ENCODE measurements at places on chromosomes 1 and 21. TPM values are rescaled to one million over a fixed set of nuclear protein-coding genes. Genes with fewer than 3 reads are reported as not detected.

GRCh38 chr1:79052829-79053449 lies 46.4 kb upstream of the ADGRL4 start:
- peak; percentile 23 for DNase-seq

- DNase-seq: no peak
Observed at GRCh38 chr1:19987719-19988118, 8.3 kb upstream of the PLA2G2A start.

- no peak for DNase-seq
Observed at GRCh38 chr21:31258073-31258472, 86.0 kb downstream of the TIAM1 start.

DNA sequence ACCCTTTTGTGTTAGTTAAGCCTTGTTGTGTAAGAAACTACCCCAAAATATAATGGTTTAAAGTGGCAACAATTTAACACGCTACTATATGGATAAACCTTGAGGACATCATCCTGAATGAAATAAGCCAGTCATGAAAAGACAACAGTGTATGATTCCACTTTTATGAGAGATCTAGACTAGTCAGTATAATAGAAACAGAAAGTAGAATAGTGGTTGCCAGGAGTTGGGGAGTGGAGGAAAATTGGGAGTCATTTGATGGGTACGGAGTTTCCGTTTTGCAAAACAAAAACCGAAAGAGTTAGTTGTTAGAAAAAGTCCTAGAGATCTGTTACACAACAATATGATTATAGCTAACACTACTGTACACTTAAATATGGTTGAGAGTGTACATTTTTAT lies 16.0 kb upstream of the CHIA start:
- no peak for DNase-seq

GRCh38 chr21:36478207-36478701 lies 1.7 kb downstream of the CLDN14 start:
- peak; percentile 97 for DNase-seq

DNA sequence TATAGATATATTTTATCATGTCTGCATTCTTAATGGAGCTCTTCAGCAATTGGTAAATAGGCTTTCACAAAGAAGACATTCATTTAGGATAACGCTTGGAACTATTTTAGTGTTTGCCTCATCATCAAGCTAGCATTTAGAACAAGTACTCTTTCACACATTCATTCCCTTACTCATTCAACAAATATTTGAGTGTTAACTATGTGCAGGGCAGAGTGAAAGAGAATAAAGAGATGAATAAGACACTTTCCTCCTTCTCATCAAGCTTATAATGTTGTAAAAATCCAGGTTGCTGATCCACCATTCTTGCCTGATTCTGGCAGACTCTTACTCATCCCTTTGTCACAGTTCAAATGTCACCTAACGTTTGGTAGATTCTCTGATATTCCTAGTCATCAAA lies 386.3 kb upstream of the BEND5 start:
- peak; percentile 39 for DNase-seq

DNA sequence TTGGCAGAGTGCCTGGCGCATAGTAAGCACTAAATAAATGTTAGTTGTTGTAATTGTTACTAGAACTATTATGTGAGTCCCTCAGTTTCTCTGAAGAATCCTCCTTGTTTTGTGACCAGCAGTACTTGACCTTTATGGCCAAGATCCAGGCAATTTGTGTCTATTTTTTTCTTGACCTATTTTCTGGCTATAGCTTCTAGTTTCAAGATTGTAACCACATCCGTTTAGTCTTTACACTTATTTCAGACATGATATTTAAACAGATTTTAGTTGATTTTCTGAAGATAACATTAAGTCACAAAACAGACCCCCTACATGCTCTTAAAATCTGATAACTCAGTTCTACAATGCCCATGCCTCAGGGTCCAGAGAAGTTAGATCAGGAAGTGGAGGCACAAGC lies 50.3 kb downstream of the CDC7 start:
- DNase-seq: no peak

GRCh38 chr1:78840453-78841271 lies 165.9 kb downstream of the ADGRL4 start:
- DNase-seq: peak; percentile 63

- DNase-seq: no peak
Observed at GRCh38 chr1:187074445-187075048, 245.8 kb downstream of the PLA2G4A start.

DNA sequence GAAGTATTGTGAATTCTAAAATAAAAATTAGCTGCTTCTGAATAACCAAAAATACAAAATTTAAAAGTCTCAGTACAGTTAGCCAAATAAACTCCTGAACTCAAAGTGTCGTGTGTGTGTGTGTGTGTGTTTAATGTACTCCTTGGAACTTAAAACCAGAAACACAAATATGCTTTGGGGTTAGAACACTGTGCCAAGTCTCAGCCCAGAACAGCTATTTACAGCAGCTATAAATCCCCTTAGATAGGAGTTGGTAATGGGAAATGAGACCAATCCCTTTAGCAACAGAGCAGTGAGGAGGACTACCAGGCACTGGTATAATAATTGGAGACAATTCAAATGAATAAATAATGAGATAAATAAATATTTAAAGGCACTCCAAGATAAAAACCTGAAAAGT lies 83.1 kb downstream of the PATJ start:
- no peak for DNase-seq

DNA sequence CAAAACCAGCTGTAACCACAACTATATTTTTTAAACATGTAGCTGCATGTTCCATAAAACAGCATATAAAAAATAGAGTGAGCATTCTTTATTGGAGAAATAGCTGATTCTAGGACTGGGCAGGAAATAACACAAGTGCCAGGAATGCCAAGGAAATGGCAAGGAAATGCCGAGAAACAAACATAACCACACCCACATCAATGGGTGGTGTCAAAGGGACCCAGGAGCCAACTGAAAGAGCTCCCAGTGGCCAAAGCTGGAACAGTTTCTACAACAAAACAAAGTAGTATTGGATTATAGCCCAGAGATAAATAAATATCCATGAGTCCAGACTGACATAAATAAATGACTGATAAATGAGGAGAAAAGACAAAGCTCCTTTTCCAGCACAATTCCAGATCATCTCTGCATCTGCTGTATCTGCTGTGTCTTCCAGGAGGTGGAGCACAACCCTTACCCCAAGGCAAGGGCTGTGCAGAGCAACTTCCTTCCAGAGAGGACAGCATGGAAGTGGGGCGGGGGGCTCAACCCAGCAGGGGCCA lies 28.1 kb downstream of the ADARB1 start:
- DNase-seq: peak; percentile 94

DNA sequence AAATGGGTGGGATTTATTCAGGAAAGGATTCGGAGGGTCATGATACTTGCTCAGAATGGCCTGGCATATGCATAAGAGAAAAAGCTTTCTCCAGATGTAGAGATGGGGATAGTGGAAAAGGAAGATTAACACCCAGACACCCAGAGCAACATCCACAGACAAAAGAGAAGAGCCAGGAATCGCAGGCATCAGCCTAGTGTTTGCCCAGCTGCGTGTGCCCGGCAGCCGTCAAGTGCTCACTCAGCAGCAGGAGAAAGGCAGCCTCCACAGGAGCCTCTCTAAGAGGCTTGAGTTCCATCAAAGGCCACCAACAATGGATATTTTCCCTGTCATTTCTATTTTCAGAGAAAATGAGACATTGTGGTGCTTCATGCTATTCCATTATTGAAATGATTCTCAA lies 54.7 kb downstream of the NTPCR start:
- no peak for DNase-seq

- DNase-seq: no peak
Observed at GRCh38 chr1:51689075-51689440, 72.2 kb downstream of the OSBPL9 start.

DNA sequence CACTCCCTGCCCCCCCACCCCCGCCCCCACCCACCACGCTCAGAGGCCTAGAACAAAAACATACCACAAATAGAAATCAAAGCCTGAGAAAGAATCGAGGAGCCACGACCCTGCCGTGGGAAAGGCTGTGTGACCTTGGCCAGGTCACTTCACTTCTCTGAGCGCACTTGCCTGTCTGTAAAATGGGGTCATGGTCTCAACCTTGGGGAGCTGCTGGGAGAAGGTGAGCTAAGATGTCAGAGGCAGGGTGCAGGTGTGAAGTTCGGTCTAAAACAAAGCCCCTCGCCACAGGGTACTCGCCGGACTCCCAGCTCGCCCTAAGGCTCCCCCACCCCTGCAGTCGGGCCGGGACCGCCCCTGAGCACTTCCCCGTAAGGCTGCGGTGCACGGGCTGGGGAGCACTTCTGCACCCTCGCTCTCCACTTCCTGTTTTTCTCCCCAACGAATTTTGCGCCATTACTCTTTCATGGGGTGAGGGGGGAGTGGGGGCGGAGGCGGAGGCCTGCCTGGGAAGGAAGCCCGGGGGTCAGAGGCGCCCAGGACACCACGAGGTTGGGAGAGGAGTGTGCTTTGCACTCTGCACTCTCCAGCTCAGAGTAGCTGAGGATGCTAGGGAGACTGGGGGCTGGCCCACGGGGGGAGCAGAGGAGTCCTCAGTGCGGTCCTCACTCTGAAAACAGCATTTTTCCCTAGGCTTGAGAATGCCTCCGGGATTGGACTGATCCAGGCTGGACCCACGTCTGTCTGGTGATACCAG lies 21.9 kb upstream of the PIK3CD start:
- no peak for DNase-seq

DNA sequence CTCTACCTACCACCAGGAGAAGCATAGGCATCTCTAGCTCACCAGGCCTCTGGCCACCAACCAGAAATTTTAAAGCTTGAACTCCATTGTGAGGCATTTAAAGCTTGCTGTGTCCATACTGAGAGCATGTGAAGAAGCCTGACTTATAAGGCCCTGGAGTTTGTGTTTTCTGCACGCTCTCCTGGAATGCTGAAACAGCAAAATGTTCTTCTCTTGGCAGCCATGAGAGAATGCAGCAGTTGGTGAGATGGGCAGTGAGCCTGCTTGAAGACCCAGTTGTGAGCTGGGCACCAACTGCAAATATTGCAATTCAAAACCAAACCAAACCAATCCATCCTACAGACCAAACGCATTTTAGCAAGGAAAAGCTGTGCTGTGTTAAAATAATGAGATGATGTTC lies 170.0 kb upstream of the IVNS1ABP start:
- DNase-seq: no peak

DNA sequence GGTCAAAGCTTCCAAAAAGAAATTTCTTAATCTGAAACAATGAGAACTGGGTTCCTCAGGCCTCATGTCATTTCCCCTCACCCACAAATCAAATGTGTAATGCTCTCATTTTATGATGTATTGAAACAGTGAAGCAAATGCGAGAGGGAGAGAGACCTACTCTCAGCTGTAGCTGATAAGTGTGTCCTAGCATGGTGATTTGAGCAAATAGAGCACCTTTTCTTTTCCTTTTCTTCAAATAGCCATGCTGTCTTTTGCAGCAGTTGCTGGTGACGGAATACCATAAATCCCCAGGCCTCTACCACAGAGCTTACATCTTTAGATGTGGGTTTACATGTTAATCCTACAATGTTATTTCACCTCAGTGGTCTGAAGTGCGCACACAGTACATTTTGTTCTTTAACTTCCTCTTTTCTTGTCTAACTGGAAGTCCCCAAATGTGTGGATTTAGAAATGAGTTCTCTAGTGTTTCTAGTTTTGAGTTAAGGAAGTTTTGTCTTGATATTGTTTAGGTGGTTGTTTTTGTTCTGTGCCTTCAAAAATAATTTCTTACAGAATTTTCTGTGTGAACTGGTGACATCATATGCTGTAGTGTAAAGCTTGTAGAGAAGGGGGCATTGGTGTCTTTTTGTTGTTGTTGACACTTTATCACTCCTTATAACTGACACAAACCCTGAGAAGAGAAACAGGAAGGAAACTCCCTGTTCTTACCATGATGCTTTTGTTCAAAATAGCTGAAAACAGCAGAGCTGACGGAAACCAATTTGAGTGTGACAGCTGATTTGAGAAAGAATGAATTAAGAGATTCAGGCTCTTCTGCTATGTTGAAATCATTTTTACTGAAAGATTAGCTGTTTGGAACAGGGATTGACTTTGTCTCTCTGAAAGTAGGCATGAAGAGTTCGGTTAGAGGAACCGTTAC lies 12.2 kb downstream of the SMAP2 start:
- DNase-seq: no peak

GRCh38 chr21:42677339-42678321 lies 24.2 kb downstream of the PDE9A start:
- peak; percentile 69 for DNase-seq

Gene GPR25
- total RNA-seq: not detected

Gene GLIS1
- total RNA-seq: 0.14 TPM

Gene DLGAP3
- total RNA-seq: not detected

Gene LCE3D
- total RNA-seq: not detected

Gene OR2L5
- not detected for total RNA-seq

Gene IFI44L
- 2.6 TPM for total RNA-seq

Gene OR6N2
- total RNA-seq: not detected

Gene IL19
- not detected for total RNA-seq

Gene ATP1A4
- total RNA-seq: not detected

Gene OLIG1
- total RNA-seq: not detected

Data from A172 (cell line).